Esophagus squamous epithelium (tissue), 5 donors: ENCODE measurements at places on chromosomes 12 and 14. TPM values are rescaled to one million over a fixed set of nuclear protein-coding genes. Genes with fewer than 3 reads are reported as not detected.

GUCY2C gene
- total RNA-seq: 0.19 TPM

KLHL33 gene
- total RNA-seq: not detected

OR6C2 gene
- not detected for total RNA-seq

POU6F1 gene
- 5.9 TPM for total RNA-seq

LHX5 gene
- not detected for total RNA-seq
